ENCODE measurements at places on chromosomes 1 and 21.

- no peak for DNase-seq
Observed at GRCh38 chr1:207344221-207344620, 22.7 kb downstream of the CD55 start.

DNA sequence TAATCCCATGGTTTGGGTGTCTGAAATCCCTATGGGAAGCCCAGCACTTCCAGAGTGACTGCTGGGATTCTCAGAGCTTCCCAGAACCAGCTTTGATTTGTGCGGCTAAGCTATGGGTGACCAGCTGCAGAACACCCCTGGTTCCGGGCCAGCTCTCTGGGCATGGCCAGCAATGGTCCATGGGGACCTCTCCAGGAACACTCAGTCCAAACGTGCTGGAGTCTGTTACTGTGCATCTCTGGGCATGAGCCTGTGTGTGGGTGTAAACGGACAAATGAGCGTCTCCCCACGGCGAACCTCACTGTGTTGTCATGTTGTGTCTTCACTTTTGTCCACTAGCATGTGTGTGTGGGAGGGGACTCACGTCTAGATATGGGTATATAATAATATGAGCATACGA lies 54.4 kb downstream of the MAB21L3 start:
- DNase-seq: no peak

GRCh38 chr1:99645203-99645602 lies 710 bp upstream of the PALMD start:
- DNase-seq: no peak

GRCh38 chr1:223712850-223713474 lies 623 bp downstream of the CAPN2 start:
- peak; percentile 79 for DNase-seq

DNA sequence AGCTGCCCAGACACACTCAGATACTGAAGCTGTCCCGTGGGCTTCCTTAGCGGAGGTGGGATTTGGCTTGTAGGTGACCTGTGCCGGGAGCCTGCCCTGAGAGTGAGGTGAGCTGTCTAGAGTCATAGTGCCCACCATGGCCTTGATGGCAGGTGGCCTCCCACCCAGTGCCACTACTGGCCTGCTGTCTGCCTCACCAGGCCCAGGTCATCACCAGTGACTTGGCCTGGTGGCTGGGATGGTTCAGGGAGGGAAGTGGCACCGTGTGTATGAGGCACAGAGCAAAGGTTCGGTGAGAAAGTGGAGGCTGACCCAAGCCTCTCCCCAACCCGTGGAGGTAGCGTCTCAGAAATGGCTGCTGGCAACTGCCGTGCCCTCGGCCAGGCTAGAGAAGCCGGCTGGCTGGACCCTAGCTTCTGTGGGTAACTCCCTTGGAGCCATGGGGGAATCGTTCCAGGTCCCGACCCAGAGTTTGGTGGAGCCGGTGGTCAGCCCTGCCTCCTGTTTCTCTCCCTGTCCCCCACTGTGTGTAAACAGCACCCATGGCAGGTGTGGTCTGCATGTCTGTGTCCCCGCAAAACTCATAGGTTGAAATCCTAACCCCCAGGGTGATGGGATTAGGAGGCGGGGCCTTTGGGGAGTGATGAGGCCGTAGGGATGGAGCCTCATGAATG lies 155.4 kb upstream of the C1orf174 start:
- no peak for DNase-seq

Data from activated CD8-positive, alpha-beta memory T cell treated with anti-CD3 and anti-CD28 coated beads for 24 hours (primary cell).